GM13977 (cell line): ENCODE measurements at places on chromosomes 3 and 15.

DNA sequence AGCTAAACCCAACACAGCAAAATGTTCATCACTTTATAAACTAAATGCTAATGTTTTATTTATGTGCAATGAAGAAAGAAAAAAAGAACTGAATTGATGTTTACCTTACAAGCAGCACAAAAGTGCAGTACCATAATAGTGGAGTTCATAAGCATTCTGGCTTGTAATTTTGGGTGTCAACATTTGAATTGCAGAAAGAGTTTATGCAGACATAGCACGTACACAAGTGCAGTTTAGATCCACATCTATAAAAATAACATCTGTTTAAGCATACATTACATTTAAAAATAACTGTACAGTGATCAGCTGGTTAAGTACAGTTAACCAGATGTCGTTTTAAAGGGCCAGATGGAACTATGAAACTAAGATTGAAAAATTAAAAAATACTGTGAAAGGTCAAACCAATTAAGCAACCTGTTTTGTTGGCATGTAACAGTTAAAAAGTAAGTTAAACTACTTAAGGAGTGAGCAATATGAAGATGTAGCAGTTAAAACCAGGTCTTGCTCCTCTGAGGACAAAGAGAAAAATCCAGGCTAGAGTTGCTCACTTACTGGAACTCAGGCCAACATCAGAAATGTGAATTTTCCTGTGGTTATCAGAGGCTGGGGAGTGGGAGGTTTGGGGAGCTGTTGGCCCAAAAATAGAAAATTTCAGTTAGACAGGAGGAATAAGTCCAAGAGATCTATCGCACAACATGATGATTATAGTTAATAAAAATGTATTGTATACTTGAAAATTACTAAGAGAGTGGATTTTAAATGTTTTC is 204.9 kb upstream of the MDFIC2 start:
- no peak for DNase-seq

DNA sequence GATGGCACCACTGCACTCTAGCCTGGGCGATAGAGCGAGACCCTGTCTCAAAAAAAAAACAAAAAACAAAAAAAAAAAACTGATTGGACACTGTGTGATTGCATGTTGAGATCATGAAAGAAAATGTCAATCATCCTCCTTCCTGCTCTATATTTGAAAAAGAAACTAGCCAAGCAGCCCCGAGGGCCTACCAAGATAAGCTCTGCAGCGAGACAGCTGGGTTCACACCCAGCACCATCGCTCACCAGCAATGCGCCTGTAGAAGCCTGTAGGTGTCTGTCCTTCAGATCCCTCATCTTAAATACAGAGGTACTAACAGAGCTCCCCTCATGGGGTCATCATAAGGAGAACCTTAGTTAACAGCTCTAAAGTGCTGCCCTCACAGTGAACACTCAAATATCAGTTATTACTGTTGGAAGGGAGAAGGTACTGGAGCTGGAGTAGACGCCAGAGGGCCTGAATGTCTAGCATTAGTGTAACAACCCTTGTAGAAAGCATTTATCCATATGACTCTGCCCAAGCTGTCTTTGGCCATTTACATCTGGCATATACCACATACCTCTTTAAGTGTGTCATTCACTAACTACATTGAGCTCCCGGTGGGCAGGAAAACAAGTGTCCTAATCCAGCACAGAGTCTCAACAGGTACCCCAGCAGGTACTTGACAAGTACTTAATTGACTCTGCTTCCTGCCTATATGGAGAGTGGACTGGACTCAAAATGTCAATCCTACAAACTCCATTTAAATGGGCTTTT is 22.9 kb downstream of the MYLK start:
- no peak for DNase-seq

DNA sequence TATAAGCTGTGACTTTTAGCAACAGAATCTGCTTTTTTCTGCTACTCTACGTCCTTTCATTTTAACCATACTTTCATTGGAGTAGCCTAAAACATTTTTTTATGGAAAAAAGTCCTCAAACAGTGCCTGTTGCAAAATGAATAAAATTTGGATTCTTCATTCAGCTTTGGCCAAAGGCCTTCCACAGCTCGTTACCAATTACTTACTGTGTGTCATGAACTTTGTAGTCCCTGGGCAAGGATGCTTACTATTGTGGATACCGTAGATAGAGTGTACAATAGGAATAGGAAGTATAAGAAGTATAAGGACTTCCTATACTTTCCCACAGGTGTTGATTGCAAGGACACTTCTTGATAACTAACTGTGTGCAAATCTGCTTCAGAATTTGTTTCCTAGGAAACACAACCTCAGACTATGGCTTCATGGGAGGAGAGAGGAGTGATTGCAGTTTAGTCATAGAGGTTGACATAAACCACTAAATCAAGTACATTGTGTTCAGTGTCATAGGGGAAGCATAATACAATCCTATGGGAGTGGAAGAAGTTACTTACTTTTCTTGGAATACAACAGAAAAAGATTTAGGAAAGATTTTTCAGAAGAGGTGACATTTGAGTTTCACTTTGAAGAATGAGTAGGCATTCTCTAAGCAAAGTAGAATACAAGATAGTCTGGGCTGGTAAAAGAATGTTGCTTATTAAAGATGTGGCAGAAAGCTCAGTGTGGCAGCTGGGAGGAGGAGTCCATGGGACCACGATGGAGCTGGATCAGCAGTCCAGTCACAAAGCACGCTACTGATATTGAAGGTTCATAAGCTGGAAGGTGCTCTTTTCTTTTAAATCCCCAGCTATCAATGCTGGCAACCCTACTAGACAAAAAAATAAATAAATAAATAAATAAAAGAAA is 309.7 kb upstream of the TPRG1 start:
- DNase-seq = no peak

- no peak for DNase-seq
These were observed 259.9 kb upstream of the RGMA start for GRCh38 chr15:93348711-93349545.

- peak; percentile 47 for DNase-seq
These were observed 66.1 kb downstream of the RPN1 start for GRCh38 chr3:128584412-128585020.

GRCh38 chr15:81151389-81151788 is 17.3 kb downstream of the CFAP161 start:
- no peak for DNase-seq

DNA sequence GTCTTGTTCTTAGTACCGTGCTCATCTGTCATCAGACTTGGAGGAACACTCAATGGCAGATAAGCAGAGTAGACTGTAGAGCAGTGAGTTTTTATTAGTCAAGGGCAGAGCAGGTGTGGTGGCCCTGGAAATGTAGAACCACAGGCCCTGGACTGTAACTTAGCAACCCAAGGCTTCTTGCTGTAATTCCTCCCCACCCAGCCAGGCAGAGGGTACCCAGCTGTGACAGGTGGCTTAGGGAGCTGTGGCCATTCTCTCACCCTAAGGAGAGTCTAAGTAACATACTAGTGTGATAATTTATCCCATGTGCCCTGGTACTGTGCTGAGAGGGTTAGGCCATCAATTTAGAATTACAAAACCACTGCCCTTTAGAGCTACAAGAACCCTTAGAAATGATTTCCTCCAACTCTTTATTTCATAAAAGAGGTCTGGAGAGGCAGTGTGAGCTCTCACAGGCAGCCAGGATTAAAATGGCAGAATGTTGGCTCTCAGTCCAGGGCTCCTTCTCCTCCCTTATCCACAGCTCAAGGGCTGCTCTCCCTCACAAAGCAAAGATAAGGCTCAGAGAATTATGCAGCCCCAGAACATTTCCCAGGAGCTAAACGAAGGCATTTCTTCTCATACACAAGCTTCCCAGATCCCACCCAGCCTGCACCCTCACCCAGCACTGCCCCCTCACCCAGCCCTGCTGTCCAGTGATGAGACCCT is 3.0 kb downstream of the POMGNT2 start:
- DNase-seq = no peak

DNA sequence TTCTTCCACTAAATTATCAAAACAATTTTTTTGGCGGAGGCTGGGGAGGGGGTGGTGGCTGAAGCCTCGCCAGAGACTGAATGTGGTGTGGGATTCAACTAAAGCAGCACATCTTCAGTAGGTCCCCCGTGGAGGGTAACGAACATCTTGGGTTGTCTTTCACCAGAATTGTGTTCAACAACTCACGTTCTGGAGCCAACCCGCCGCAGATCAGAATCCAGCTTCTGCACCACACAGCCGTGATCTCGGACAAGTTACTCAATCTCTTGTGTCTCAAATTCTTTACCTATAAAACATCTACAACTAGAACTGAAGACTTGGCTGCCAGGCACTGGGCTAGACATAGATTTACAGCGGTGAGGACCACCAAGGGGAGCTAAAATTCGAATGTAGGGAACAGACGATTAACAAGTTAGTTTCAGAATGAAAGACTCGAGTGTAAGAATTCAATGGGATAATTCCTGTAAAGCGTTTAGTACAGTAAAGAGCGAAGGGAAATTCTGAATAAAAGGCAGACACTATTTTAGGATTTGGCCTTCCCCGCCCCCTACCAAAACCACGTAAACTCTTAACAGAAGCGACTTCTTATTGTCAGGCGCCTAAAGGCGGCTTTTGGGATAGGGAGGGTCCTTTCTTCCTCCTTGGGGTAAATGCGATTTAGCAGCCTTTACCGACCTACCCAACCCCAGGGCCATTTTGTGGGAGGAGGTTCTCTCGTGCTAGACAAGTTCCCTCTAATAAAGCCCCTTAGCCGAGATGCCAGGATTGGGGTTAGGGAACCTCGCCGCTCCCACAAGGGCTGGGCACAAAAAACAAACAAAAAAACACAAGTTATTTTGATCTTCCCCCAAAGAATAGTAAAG is 697 bp upstream of the RAB5A start:
- DNase-seq = peak; percentile 21

GRCh38 chr3:42052484-42053351 is 38.4 kb upstream of the TRAK1 start:
- DNase-seq = no peak

DNA sequence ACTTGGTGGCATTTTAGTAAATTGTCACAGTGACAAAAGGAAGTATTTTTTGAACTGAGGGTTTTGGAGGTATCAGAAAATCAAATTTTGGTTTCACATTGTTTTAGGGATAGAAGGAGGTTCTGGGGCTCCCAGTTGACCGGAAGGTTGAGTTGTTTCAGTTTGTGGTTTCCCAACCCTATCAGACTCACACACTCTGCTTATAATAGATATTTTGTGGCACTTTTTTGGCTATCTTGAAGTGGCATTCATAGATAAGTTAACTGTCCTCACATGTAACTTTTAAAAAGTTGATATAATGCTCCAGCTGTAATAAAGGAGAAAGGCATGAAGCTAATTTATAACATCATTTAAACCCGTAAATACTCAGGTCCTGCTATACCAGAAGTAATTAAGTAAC is 12.8 kb downstream of the ARMC8 start:
- DNase-seq = no peak

- peak; percentile 58 for DNase-seq
These were observed 30.6 kb downstream of the LDHAL6B start for GRCh38 chr15:59237119-59237855.

- DNase-seq = no peak
These were observed 166.3 kb upstream of the CHRM5 start for GRCh38 chr15:33801954-33802353.

DNA sequence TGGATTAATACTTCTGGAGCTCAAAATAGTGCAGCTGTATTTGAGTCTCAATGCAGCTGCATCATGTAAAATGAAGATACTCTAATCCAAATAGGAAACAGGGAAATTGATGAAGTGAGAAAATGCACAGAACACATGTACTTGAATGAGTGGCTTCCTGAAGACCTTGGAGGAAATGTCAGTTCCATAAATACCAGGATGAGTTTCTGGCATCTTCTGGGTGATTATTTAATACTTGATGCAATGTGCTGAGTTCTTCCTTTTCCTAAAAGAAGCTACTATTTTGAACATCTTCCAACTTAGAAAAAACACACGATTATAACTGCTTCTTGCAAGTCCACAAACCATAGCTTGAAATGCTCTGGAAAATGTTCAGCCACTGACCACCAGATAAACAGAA is 162.8 kb downstream of the SLC9A9 start:
- no peak for DNase-seq

- no peak for DNase-seq
These were observed 54.2 kb downstream of the RPL39L start for GRCh38 chr3:187085021-187085666.

- DNase-seq = no peak
These were observed 44.4 kb upstream of the SSR3 start for GRCh38 chr3:156599089-156599874.

DNA sequence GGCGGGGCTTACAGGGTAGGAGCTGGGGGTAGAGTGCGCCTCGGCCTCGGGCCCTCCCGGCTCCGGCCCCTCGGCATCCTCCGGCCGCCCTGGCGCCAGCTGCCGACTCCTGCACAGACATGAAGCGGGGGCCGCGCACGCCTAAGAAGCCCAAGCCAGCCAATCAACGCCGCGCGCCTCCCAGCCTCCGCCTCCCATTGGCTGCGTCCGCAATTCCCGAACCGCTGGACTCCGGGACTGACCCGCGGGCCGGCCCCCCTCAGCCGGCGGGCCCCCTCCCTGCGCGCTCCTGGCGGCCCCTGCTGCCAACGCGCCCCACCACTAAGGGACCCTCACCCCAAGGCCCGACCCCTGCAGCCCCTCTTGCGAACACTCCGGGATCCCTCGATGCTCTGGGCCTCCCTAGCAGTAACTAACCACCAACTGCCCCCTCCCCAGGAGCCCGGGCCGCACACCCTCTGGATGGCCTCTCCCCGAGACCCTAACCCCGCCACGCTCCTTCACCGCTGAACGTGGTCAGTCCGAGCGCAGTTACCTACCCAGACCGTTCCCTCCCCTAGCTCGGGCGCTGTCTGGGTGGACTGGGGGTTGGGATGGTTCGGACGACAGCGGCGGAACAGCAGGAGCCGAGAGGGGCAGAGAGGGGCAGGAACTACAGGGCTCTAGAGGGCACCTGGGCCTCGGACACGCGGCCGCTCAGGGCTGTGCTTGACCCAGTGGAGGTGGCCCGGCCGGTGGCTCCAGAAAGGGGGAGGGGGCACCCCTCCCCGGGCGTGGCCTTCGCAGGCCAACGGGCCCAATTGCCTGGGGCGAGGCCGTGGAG is 5.0 kb downstream of the GATA2 start:
- DNase-seq = peak; percentile 82

- DNase-seq = peak; percentile 53
These were observed 656 bp downstream of the SLMAP start for GRCh38 chr3:57756528-57757401.

DNA sequence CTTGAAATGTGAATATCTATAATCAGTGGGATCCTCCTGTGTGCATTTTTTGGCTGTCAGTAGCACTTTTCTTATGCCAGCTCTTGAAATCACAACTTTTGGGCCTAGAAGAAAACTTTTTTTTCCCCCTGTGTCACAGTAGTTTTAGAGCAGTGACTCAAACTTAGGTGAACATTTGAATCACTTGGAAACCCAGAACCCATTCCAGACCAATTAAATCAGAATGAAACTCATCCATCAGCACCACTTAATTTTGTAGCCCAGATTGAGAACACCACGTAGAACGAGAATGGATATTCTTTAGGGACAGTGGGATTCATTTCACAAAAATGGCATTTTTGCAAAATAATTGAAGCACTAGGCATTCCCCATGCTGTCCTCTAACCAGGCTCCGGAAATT is 224.8 kb upstream of the NANOGP8 start:
- DNase-seq = no peak

- no peak for DNase-seq
These were observed 58.8 kb upstream of the FAM3D start for GRCh38 chr3:58725326-58725853.

GRCh38 chr15:42421376-42421775 is 62.1 kb downstream of the CAPN3 start:
- no peak for DNase-seq
